NCI-H446 (cell line): ENCODE measurements at places on chromosomes 7 and 10.

DNA sequence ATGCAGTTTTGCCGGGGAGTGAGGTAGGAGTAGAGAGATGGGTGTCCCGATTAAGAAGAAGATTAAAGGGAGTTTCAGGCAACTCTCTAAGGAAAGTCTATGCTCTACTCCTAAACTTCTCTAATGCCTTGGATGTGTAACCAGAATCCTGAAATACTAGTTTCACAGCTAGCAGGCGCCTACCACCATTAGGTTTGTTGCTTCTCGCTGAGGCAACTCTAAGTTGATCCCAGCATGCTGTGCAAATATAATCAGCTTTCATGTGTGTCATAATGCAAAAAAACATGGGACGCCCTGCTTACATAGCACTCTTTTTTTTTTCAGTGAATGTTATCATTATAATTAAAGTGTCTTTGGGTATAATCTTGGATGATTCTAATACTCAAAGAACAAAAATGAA is 50.4 kb upstream of the FAM3C start:
- DNase-seq: no peak

GRCh38 chr10:6811153-6811552 is 231.1 kb upstream of the PRKCQ start:
- no peak for DNase-seq

DNA sequence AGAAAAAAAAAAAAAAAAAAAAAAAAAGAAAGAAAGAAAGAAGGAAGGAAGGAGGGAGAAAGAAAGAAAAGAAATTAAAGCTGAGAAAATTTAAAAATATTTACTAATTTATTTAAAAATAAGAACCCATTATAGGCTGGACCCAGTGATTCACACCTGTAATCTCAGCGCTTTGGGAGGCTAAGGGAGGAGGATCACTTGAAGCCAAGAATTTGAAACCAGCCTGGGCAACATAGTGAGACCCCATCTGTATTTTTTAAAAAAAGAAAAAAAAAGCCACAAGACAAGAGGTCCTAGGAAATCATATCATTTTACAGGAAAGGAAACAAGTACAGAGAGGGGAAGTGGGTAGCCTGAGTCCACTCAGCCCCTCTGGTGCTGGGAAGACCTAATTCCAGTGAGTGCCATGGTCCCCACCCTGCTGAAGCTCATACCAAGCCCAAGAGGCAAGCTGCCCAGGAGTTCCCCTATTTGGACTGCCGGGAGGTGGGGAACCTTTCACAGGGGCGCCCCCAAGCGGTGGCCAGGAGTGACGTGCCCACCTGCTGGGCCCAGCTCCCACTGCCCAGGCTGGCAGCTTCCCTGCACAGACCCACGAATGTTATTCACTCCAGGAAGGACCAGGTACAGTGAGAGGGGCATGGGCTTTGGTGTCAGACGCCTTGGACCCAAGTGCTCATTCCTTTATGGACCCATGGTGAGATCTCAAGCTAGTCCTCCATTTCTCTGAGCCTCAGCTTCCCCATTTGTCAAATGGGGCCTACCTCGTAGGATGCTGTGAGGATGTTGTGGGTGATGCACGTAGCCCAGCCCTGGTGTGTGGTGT is 133.6 kb downstream of the ZMIZ1 start:
- no peak for DNase-seq

DNA sequence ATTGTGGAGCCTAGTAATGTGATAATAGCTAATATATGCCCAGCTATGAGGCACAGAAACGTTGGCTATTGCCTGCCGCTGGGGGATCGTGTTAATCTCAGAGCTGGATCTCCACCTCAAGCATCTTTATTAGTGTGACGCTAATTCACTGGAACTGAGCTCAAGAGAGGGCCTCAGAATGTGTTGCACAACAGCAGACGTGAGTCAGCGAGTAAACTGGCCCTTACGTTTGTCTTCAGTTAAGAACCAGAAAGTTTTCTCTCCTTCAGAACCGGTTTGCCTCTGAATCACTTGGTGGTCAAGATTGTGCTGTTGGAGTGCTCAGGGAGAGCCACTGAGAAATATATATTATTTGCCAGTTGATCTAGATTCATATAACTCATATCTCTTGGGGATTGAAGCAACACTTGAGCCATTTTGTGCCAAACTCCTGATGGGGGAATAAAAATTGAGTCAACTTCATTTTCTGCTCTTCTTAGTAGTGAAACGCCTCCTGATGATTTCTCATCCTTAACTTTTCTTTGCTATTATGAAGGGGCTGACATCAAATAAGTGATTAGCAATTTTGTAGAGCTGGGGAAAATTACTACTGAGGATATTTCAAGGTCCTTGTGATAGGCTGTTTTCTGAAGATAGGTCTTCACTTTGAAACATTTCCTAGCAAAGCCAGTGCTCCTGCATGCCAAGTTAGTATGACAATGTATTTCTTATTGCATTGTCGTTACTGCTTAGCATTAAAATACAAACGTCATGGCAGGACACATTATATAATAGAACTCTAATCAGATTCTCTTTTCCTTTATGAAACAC is 22.3 kb downstream of the BZW2 start:
- DNase-seq: no peak

DNA sequence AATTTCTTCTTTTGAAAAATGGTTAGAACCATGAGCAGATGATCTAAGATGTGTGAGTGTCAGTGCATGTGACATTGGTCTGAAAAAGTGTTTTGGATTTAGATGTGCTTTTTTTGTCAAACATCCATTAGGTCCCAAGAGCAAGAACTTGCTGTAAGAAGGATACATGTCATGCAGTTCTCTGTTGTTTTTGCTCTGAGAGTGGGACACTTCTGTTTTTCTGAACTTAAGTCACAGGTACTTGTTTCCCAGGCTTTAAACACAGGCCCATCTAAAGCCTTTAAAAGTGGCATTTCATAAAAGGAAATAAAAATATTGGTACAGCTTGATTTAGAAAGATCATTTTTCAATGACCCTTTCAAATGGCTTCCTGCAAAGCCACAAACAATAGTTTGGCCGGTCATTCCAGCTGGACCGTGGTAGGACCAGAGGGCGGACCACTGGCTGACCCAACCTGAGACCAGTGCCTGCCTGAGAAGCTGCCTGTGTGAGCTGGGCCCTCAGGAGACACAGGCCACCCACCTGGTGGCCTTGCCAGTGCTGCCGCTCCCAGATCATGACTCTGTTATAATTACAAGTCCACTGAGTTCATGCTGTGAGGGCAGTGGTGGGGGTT is 92.7 kb downstream of the EEPD1 start:
- no peak for DNase-seq

DNA sequence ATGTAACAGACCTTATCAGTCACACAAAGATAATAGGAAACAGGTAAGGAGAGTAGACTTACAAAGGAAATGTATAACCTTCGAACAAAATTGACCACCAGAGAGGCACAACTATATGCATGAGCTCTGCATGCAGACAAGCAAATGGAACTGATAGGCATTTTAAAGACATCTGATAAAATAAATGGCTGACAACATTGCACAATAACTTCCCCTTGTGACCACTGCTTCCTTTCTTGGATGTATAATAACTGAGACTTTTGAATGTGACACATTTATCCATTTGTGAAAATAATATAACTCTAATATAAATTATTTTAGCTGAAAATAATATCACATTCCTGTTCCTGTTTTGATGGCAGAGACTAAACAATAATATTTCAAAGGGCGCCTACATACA is 654.2 kb upstream of the STEAP1 start:
- DNase-seq: no peak

DNA sequence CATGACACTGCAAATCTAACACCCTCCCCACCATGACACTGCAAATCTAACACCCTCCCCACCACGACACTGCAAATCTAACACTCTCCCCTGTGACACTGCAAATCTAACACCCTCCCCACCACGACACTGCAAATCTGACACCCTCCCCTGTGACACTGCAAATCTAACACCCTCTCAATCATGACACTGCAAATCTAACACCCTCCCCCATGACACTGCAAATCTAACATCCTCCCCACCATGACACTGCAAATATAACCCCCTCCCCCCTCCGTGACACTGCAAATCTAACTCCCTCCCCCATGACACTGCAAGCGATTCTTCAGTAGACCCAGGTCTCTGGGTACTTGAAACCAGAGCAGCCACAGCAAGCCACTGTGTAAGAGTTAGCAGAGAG is 604.4 kb downstream of the DNAJB6 start:
- no peak for DNase-seq

- no peak for DNase-seq
Observed at GRCh38 chr7:151121380-151122170, 35.3 kb downstream of the AGAP3 start.

GRCh38 chr10:129940617-129941198 is 23.4 kb downstream of the EBF3 start:
- no peak for DNase-seq

- DNase-seq: no peak
Observed at GRCh38 chr10:120007261-120007660, 114.7 kb downstream of the SEC23IP start.

- DNase-seq: no peak
Observed at GRCh38 chr7:27068259-27068658, 27.5 kb downstream of the HOXA1 start.

DNA sequence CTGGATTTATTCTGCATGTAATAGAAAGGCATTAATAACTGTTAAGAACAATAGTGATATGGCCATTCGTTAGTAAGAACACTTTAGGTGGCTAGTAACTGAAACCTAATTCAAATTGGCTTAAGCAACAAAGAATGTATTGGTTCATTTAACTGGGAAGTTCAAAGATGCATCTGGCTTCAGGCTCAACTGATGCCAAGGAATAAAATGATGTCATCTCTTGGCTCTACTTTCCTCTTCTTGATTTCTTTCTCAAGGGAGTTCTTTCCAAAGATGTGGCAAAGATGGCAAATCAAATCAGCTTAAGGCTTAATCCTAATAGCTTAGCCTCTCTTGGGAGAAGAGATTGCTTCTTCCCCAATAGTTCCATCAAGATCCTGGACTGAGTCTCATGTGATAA is 51.6 kb downstream of the PIK3CG start:
- DNase-seq: peak; percentile 91

- peak; percentile 59 for DNase-seq
Observed at GRCh38 chr7:106009503-106010226, 46.6 kb downstream of the CDHR3 start.

GRCh38 chr10:87844837-87845623 is 18.3 kb downstream of the KLLN start:
- no peak for DNase-seq

GRCh38 chr7:6395898-6396595 is 51.7 kb downstream of the DAGLB start:
- DNase-seq: no peak

DNA sequence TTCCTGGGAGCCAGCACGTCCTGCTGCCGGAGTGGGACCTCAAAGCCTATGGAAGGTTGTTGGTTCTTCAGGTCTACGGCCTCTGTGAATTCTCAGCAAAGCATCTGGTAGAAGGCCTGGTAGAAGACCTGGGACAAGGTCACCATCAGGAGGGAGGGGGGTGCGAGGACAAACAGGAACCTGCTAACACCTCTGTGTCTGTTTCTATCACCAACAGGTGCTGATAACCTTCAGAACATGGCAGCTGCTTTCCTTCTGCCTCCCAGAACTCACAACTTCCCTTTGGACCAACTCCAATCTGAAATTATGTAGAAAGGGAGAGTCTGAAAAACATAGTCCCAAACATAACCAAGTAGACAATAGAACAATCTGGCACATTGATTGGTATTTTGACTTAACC is 8.3 kb upstream of the MET start:
- DNase-seq: no peak

GRCh38 chr7:135877805-135878204 is 99.4 kb downstream of the MTPN start:
- no peak for DNase-seq

GRCh38 chr10:102280397-102281101 is 35.2 kb downstream of the GBF1 start:
- no peak for DNase-seq

DNA sequence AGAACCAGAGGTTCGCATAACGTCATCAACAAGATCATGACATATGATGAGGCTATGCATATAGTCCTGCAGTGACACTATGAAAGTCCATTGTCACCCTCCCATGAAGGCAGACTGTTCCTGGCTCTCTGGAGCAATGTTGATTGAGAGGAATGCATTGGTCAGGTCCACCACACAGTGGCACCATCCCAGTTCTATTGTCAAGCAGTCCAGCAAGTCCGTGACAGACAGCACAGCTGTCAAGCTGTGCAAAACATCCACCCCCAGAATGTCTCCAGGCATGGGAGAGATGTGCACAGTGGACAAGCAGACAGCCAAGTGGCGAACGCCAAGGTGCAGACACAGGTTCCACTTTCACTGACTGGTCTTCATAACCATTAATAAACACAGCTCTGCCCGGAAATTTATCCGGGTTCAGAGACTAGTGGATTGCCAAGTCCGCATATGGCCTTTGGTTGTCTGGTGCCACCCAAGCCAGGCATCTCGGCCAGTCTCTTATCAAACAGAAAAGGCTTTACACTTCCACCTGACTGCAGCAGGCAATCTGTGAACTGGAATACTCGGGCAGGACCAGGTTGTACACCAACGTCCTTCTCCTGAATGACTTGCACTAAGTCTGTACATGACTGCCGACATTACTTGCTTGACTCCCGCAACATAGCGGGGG is 7.2 kb downstream of the RNF133 start:
- DNase-seq: no peak

- DNase-seq: no peak
Observed at GRCh38 chr10:103465411-103466179, 6.9 kb upstream of the CALHM1 start.

DNA sequence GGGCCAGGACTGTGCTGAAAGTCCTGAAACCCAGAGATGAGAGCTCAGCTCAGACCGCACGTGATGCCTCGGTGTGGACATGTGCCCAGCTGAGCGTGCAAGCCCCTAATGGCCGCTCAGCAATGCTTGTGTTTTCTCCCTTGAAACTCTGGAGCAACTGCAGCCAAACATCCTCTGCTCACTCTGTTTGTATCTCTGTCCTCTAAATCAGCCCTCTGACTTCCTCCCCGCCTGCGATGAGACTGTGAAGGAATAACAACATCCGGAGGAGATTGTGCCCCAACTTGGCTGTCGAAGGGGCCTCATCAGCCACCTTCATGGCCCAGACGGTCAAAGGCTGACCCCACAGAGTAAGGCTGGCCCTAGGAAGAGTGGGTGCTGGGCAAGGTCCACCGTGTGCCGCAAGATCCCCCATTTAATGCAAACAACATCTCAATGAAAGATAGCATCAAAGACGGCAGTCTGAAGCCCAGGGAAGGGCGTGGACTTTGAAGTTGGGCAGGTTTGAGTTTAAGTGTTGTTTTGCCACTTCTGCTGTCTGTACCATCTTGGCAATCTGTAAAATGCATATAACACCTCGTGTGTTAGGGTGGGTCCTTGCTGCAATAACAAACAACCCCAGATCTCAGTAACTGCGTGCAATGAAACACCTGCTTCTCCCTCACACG is 39.9 kb downstream of the CALML3 start:
- no peak for DNase-seq

DNA sequence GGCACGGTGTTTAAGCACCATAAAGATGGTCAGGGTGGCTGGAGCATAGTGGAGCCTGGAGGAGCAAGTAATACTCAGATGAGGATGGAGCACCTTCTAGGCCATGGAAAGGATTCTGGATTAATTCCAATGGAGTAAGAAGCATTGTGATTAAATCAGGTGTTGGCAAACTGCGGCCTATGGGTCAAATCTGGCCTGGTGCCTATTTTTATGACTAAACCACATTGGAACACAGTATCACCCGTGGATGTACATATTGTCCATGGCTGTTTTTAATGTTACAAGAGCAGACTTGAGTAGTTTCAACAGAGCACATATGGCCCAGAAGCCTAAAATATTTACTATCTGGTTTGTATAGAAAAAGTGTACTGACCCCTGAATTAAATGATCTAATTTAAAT is 49.9 kb upstream of the TMEM248 start:
- DNase-seq: no peak

- peak; percentile 3 for DNase-seq
Observed at GRCh38 chr7:130875265-130875741, 141.3 kb upstream of the KLF14 start.
